ENCODE measurements at places on chromosomes 1 and 21.

- no peak for DNase-seq
Observed at GRCh38 chr1:8147956-8148355, 121.8 kb upstream of the ERRFI1 start.

- DNase-seq = no peak
Observed at GRCh38 chr1:8439015-8439702, 121.2 kb downstream of the SLC45A1 start.

GRCh38 chr1:230037261-230037660 lies 29.8 kb upstream of the GALNT2 start:
- peak; percentile 18 for DNase-seq

DNA sequence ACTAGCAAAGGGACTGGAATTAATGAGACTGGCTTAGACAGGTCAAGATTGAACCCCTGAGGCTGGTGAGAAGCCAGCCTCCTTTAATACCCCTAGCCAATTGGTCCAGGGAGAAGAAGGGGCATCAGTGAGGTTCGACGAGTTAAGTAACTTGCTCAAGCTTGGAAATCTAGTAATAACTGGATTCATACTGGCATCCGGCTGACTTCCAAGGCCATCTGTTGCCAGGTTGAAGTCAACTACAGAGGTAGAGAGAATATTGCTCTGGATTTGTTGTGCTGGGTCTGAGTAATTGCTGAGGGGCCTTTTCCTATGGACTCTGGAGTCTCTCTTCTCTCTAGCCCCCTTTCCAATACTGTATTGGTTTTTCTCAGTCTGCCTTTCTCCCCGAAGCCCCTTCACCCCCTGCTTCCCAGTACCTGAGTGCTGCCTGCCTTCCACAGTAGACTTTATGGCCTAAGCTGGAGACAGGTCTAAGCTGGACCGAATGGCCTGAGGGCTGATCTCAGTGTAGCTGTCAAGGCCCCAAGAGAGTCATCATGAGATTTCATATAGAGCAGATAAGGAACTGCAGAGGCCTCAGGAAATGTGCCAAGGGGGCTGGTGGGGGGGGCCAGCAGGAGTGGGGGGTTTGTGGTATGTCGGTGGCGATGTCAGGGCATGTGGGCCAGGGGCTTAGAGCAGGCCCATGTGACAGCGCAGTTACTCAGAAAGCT lies 42.4 kb upstream of the IL19 start:
- DNase-seq = no peak

DNA sequence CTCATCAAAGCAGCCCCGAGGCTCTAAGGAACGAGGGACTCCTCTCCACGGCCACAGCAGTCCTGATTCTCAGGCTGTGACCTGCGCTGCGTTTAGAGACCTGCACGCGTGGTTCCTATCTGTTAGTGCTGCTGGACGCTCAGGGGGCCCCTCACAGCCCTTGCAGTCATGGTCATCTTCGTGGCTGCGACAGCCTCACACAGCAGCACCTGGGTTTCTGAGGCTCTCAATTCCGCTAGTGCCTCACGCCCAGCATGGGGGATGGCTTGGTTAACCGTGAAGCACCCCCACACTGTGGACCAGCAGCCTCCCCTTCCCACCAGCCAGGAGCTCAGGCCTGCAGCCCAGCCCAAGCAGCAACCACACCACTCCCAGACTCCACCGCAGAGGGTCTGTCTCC lies 7.8 kb downstream of the MORN1 start:
- no peak for DNase-seq

GRCh38 chr1:35556484-35557117 lies 602 bp downstream of the KIAA0319L start:
- DNase-seq = no peak

GRCh38 chr1:94736073-94736472 lies 84.1 kb upstream of the SLC44A3 start:
- no peak for DNase-seq

DNA sequence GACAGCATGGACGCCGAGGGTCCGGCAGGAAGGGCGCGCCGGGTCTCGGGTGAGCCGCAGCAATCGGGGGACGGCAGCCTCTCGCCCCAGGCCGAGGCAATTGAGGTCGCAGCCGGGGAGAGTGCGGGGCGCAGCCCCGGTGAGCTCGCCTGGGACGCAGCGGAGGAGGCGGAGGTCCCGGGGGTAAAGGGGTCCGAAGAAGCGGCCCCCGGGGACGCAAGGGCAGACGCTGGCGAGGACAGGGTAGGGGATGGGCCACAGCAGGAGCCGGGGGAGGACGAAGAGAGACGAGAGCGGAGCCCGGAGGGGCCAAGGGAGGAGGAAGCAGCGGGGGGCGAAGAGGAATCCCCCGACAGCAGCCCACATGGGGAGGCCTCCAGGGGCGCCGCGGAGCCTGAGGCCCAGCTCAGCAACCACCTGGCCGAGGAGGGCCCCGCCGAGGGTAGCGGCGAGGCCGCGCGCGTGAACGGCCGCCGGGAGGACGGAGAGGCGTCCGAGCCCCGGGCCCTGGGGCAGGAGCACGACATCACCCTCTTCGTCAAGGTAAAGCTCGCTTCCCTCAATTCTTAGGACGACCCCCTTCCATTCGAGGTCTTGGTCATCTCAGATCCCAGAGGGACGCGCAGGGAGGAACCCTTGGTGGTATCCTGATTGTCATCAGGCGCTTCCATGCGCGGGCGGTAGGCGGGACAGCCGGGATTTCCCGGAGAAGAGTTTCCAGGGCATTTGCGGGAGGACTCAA lies 1.6 kb downstream of the CLIC6 start:
- no peak for DNase-seq

- no peak for DNase-seq
Observed at GRCh38 chr1:245894843-245895242, 612.2 kb downstream of the SMYD3 start.

DNA sequence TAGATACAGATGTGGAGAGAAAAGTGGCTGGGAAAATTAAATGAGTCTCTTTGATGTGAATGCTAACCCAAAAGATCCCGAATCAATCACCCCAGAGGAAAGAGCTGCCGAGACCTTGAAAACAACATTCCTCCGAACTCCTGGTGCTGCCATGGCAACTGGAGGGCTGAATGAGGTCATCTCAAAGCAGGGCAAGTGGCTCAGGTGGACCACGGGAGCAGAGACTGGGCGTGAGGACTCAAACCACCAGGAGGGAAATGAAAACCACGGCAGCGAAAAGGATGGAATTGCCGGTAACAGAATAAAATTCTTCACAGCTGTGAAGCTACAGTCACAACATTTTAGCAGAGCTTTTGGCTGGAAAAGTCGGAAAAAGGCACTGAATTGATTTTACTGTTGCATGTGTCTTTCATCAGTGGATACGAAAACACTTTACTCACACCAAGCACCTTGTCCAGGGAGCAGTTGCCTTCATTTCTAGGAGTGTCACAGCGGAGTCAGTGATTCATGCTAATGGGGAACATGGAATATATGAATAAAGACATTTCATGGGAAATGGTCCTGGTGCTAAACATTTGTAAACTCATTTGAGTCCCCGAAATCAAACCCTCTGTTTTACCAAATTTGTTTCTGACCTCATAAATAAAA lies 23.2 kb upstream of the BECN2 start:
- no peak for DNase-seq

DNA sequence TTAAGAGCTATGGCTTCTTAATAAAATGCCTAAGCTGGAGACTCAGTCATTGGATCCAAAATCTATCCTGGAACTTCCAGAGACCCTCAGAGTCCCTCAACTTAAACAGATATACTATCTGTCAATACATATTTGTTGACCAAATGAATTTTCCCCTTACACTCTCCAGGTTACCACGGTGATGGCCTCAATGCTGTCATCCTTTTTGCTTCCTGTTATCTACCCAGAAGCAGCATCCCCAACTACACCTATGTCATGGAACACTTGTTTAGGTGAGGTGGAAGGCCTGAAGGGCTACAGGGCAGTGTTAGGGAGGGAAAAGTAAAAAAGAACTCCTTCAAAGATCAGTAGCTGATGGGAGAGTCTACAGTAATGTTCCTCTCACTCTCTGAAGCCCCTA lies 4.4 kb upstream of the C1orf56 start:
- DNase-seq = no peak
